Trophoblast cell (in vitro differentiated cells and primary cell): ENCODE measurements at places on chromosomes 7 and 10.

DNA sequence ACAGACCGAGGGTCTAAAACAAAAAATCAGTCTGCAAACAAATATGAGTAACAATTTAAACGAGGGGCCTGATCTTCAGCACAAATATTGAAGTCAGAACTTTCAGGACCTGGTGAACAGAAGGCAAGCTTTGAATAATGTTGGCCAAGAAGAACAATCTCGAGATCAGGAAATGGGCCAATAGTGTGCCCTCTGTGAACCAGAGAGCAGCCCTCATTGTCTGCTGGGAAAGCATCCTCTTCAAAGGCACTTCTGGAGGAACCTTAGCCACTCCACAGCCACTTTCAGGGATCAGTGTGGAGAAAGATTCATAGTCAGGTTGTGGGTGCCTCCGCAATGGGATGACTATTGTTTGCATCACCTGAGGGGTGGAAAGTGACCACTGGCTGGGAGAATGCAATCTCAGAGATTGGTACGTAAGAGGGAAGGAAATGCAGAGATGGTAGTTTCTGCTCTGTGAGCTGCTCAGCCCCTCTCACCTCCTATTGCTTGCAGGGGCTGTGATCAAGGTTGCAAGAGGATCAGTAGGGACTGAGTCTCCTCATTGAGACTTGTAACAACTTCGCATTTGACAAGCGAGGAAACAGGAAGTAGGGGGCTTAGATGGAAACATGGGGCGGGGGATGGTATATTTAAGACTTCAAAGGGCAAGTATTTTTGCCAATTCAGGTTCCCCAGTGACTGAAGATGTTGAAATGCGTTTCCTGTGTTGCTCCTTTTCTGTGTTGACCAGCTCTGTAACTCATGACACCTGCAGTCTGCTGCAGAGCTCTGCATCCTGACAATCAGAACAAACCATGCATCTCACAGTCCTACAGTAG lies 28.4 kb upstream of the IFRD1 start:
- no peaks in the 10 kb centered on the region for H3K27me3 ChIP-seq
- H3K27ac ChIP-seq, result peak overlapping the region; percentile 14
- no peak overlapping the region for H3K4me3 ChIP-seq
- DNase-seq, result no peak
- H3K36me3 ChIP-seq, result no peaks in the 10 kb centered on the region

DNA sequence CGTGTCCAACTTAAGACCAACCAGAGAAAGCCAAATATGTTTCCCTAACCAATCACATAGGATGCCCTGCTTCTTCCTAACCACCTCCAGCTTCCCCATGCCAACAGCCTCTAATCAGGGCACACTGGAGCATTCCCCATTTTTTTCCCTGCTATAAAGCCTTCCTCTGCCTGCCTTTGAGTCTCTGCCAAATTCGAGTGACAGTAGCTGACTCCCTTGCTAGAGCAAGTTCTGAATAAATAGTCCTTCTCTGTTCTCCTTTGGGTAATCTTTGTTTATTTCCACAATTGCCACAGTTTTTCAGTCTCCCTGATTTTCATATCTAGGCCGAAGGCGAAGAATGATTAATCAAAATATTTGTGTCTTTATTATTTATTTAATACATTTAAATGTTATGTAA lies 96.7 kb downstream of the ANLN start:
- no peaks in the 10 kb centered on the region for H3K36me3 ChIP-seq
- no peak overlapping the region for H3K4me3 ChIP-seq
- H3K27ac ChIP-seq, result no peak overlapping the region
- no peak for DNase-seq
- no peaks in the 10 kb centered on the region for H3K4me1 ChIP-seq

- DNase-seq, result no peak
- no peaks in the 10 kb centered on the region for H3K36me3 ChIP-seq
- H3K4me3 ChIP-seq, result no peak overlapping the region
- no peaks in the 10 kb centered on the region for H3K4me1 ChIP-seq
- no peak overlapping the region for H3K27ac ChIP-seq
Measured at GRCh38 chr7:35968140-35968940, 167.5 kb downstream of the SEPTIN7 start.

GRCh38 chr7:157508477-157508881 lies 171.7 kb downstream of the DNAJB6 start:
- no peaks in the 10 kb centered on the region for H3K36me3 ChIP-seq
- H3K27me3 ChIP-seq, result no peaks in the 10 kb centered on the region
- H3K27ac ChIP-seq, result no peak overlapping the region
- no peaks in the 10 kb centered on the region for H3K4me1 ChIP-seq
- no peak for DNase-seq

- DNase-seq, result peak; percentile 93
- no peaks in the 10 kb centered on the region for H3K36me3 ChIP-seq
- H3K27ac ChIP-seq, result no peak overlapping the region
- H3K27me3 ChIP-seq, result no peaks in the 10 kb centered on the region
- no peak overlapping the region for H3K4me3 ChIP-seq
Measured at GRCh38 chr7:101077303-101078086, 7.8 kb upstream of the TRIM56 start.

GRCh38 chr10:73843261-73843660 lies 31.1 kb downstream of the CAMK2G start:
- H3K27ac ChIP-seq, result no peak overlapping the region
- no peak overlapping the region for H3K4me3 ChIP-seq
- no peaks in the 10 kb centered on the region for H3K4me1 ChIP-seq
- peak; percentile 49 for DNase-seq

DNA sequence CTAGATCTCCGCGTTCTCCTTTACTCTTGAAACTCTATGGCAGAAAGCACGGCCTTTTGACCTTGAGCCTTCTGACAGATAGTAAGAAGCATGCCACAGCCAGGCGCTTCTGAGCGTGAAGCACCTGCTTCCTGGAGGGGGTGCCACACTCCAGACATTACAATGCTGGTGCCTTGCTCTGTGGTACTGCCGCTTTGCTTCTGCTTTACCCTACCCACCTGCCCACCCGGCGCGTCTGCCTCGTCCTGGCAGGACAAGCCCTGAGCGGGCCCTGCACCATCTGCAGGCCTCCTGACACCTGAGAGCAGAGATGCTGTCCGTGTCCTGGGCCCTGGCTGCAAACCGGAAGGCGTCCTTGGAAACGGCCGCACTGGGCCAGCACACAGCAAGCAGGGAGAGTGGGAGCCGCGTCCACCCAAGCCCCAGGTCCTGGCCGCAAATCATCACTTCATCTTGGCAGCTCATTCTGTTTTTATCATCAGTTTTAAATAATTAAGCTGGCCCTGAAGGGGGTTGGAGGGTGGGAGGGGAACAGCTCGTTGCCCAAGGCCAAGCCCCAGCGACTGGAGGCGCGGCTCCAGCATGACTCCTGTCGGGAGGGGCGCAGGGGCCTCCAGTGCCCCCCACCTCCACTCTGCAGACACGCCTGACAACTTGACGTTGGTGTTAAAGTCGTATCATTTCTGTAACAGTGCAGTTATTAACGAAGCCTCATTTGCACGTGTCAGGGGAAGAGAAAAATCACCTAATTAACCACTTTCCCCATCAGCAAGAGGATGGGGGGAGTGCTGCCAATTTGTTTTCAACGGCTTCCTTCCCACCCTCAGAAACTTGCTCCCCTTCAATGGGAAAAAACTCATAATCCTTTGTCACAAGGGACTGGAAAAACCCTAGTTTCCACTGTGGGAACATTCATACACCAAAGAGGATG lies 132.2 kb downstream of the MAD1L1 start:
- H3K27ac ChIP-seq, result no peak overlapping the region
- peaks cover 3% of the 10 kb centered on the region for H3K36me3 ChIP-seq
- peaks cover 14% of the 10 kb centered on the region for H3K4me1 ChIP-seq
- no peak overlapping the region for H3K4me3 ChIP-seq

- H3K4me1 ChIP-seq, result no peaks in the 10 kb centered on the region
- no peaks in the 10 kb centered on the region for H3K36me3 ChIP-seq
- no peaks in the 10 kb centered on the region for H3K27me3 ChIP-seq
- no peak overlapping the region for H3K4me3 ChIP-seq
- no peak overlapping the region for H3K27ac ChIP-seq
Measured at GRCh38 chr7:21107101-21107500, 320.4 kb upstream of the SP8 start.

- DNase-seq, result no peak
- no peak overlapping the region for H3K4me3 ChIP-seq
- peaks cover 9% of the 10 kb centered on the region for H3K4me1 ChIP-seq
- no peaks in the 10 kb centered on the region for H3K36me3 ChIP-seq
Measured at GRCh38 chr7:156474241-156474743, 166.3 kb upstream of the RNF32 start.

DNA sequence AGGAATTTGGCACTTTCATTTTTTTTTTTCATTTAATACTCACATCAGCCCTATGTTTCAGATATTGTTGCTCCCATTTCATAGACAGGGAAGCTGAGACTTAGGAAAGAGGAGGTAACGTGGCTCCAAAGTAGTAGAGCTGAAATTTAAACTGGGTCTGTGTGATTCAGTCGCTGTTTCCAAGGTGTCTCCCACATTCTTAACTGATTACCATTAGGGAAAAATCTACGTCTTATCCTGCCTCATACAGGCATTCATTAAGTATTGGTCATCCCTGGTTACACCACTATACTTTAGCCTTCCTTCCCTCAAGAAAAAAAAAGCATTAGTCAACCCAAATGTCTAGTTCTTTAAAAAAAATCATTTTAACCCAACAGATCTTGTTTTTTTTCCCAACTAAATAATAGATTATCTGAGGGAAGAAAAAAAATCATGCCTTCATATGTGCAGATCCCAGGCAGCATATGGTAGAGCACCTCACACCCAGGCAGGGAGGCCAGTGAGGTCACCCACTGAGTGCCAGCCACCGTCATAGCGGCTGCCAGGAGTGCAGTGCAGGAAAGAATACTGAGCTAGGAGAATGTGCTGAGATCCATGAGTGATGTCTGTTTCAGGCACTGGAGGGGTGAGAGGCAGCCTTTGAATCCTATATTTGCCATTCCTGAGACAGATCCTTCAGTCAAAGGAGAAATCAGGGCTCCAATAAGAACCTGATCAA lies 59.0 kb upstream of the SORCS3 start:
- no peaks in the 10 kb centered on the region for H3K27me3 ChIP-seq
- H3K27ac ChIP-seq, result no peak overlapping the region
- H3K36me3 ChIP-seq, result no peaks in the 10 kb centered on the region
- no peaks in the 10 kb centered on the region for H3K4me1 ChIP-seq
- no peak overlapping the region for H3K4me3 ChIP-seq
- DNase-seq, result no peak

GRCh38 chr7:106089647-106090046 lies 22.5 kb downstream of the SYPL1 start:
- H3K36me3 ChIP-seq, result peaks cover 3% of the 10 kb centered on the region
- no peaks in the 10 kb centered on the region for H3K27me3 ChIP-seq
- H3K4me1 ChIP-seq, result no peaks in the 10 kb centered on the region
- H3K4me3 ChIP-seq, result no peak overlapping the region
- DNase-seq, result no peak

DNA sequence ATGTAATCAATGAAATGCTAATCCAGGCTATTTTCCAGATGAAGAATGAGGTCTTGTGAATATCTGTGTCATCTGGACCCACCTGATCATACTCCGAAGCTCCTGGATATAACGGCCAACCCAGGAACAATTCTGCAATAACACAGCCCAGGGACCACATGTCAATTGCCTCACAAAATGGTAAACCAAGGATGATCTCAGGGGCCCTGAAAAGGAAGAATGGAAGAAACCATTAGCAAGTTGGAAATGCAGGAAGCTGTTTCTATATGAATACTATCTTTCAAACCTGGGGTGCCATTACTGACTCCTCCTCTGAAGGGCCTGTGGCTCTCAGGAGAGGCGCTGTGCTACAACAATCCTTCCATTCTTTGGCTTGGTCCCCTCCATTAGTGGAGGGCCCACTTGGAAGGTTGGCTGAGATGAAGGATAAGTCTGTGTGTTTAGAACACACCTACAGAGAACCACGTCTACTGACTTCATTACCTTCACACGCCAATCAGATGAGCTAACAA lies 108.1 kb downstream of the CLEC2L start:
- DNase-seq, result no peak
- H3K4me3 ChIP-seq, result no peak overlapping the region
- no peak overlapping the region for H3K27ac ChIP-seq
- no peaks in the 10 kb centered on the region for H3K27me3 ChIP-seq
- H3K36me3 ChIP-seq, result no peaks in the 10 kb centered on the region

GRCh38 chr7:55350281-55350680 lies 14.9 kb upstream of the LANCL2 start:
- H3K27me3 ChIP-seq, result no peaks in the 10 kb centered on the region
- H3K4me3 ChIP-seq, result no peak overlapping the region
- H3K36me3 ChIP-seq, result no peaks in the 10 kb centered on the region

- no peaks in the 10 kb centered on the region for H3K27me3 ChIP-seq
- H3K36me3 ChIP-seq, result peaks cover 18% of the 10 kb centered on the region
- no peak overlapping the region for H3K4me3 ChIP-seq
Measured at GRCh38 chr10:86506499-86506898, 15.1 kb downstream of the WAPL start.

- H3K27me3 ChIP-seq, result no peaks in the 10 kb centered on the region
- H3K4me1 ChIP-seq, result no peaks in the 10 kb centered on the region
- peak; percentile 58 for DNase-seq
- no peak overlapping the region for H3K4me3 ChIP-seq
- H3K27ac ChIP-seq, result no peak overlapping the region
- no peaks in the 10 kb centered on the region for H3K36me3 ChIP-seq
Measured at GRCh38 chr7:151658778-151659177, 139.1 kb upstream of the RHEB start.

GRCh38 chr10:63173468-63174232 lies 40.5 kb downstream of the NRBF2 start:
- H3K4me3 ChIP-seq, result no peak overlapping the region
- H3K27ac ChIP-seq, result no peak overlapping the region
- no peaks in the 10 kb centered on the region for H3K4me1 ChIP-seq
- no peak for DNase-seq
- H3K36me3 ChIP-seq, result peaks cover 6% of the 10 kb centered on the region
- no peaks in the 10 kb centered on the region for H3K27me3 ChIP-seq

GRCh38 chr7:84331616-84332015 lies 137.0 kb upstream of the SEMA3A start:
- H3K4me1 ChIP-seq, result no peaks in the 10 kb centered on the region
- no peaks in the 10 kb centered on the region for H3K27me3 ChIP-seq

GRCh38 chr10:112769611-112770370 lies 180.3 kb upstream of the TCF7L2 start:
- peaks cover 2% of the 10 kb centered on the region for H3K36me3 ChIP-seq
- H3K27me3 ChIP-seq, result no peaks in the 10 kb centered on the region
- peak overlapping the region; percentile 45 for H3K27ac ChIP-seq
- H3K4me1 ChIP-seq, result peaks cover 17% of the 10 kb centered on the region
- peak; percentile 77 for DNase-seq
- H3K4me3 ChIP-seq, result no peak overlapping the region

GRCh38 chr7:75638594-75639070 lies 100.1 kb downstream of the HIP1 start:
- peaks cover 6% of the 10 kb centered on the region for H3K4me1 ChIP-seq
- no peaks in the 10 kb centered on the region for H3K36me3 ChIP-seq
- peak; percentile 48 for DNase-seq
- H3K27ac ChIP-seq, result peak overlapping the region; percentile 28
- no peaks in the 10 kb centered on the region for H3K27me3 ChIP-seq
- peak overlapping the region; percentile 72 for H3K4me3 ChIP-seq
